Thoracic aorta (tissue), 2 donors: ENCODE measurements at places on chromosomes 4 and X.

DNA sequence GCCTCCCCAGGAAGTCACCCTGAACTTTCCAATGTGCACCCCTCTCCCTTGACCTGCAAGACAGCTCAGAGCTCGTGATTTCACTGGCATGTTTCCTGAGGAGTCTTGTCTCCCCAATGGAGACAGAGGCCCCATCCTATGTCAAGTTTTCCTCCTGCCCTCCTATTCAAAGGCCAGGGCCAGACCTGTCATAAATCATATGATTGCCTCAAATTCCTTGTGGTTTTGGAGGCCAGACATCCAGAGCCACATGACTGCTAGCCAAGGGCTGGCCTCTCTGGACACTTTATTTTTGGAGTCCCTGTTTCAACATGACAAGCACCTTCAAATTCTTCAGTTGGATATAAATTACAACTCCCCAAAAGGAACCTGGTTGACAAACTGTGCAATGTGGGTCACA lies 76.0 kb upstream of the TFDP3 start:
- no peak for DNase-seq

DNA sequence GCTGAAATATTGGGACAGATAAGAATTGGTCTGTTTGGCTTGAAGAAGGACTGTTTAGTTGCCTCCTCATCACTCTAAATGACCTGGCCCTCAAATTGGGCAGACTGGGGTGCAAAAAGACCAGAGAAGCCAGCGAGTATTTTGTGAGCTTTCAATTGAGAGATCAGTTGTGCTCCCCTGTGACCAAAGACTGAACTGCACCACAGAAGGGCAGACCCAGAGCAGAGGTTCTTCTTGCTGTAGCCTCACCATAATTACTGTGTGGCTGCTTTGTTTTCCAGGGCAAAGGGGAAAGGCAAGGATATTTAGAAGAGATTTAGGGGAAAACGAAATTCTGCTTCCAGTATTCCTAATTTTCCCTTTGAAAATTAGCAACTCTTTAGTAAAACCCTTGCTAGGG lies 104.0 kb upstream of the MBNL3 start:
- DNase-seq, result no peak

- no peak for DNase-seq
Measured at GRCh38 chr4:169566021-169566818, 46.2 kb downstream of the NEK1 start.

- no peak for DNase-seq
Measured at GRCh38 chr4:651884-652642, 22.0 kb downstream of the ATP5ME start.

DNA sequence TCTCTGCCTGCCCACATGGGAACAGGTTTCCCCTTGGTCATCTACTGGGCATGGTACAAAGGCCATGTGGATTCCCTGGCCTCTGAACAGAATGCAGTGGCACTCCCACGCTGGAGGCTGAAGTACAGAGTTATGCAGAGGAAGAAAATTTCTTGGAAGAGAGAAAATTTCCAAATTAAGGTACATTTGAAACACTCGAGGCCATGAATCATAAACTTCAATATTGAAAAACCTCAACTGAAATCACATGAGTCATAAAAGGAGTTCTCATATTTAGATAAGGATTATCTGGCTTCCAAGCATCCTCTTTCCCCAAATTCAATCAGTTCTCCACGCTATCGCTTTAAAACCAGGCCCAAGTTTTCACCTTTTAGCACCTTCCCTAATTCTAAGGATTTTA lies 28.1 kb upstream of the TXK start:
- no peak for DNase-seq

DNA sequence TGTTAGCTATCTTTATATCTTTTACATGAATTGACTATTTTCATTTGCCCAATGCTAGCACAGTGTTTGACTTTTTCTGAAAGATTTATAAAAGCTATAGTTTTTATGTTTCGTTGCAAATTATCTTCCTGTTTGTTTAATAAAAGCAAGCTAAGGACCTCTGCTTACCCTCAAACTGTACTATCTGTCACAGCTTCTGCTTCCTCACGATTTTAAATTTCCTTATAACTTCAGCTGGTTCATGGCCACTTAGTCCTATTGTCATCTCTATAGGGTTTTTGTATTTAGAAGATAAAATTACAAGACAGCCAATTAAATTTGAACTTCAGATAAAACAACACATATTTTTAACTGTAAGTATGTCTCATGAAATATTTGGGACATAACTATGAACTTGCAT lies 494.0 kb downstream of the PDGFC start:
- no peak for DNase-seq

DNA sequence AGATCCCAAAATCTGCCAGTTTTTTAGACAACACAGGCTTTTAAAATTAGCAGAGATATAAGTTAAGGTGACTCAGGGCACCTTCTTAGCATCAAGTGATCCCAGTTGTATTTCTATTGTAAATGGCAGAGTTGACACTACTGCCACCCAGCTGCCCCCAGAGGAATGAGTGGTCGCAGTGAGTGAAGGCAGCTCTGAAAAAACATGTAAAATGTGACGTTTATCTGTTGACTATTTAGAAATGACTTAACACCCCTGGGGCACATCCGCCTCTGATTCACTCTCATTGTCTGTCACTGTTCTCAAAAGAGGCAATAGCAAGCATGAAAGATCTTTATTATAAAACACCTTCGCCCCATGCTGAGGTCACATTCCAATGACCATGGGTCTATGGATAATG lies 592.4 kb downstream of the ACTRT1 start:
- no peak for DNase-seq

DNA sequence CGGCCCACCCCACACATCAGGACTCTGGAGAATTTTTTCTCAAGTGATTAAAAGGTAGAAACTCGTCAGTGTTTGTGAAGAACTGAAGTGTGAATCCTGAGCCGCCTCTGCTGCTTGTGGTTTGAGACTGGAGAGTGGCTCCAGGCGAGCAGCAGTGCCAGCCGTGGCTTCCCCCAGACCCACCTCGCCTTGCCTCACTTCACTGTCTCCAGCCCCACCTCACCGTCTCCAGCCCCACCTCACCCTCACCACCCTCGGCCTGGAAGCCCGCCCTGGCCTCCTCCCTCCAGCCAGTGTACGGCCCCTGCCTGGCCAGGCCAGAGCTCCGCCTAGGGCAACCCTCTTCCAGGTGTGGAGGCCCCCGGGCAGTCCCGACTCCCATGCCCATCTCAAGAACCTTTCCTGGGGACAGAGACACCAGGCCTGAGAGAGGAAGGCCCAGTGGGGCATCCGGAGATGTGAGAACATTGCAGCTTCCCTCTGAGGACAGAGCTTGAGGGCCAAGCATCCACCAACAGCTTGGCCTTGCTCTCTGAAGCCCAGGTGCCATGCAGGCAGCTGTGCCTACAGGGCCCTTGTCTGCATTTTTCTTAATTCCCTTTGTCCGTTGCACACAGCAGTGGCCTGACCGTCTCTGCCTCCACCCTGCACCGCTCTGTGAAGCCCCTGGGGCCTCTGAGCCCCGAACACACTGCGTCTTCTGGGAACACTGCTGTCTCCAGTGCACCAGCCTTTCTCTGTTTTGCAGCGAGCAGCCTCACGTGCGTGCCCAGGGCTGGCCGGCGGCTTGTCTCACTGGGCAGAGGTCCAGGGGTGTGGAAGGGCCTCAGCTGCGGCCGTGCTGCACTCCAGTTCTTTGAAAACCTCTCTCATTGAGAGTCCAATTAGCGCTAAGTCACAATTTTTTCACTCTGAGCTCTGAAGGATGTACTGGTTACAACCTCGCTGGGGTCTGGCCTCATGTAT lies 13.8 kb downstream of the SH3BP2 start:
- no peak for DNase-seq

DNA sequence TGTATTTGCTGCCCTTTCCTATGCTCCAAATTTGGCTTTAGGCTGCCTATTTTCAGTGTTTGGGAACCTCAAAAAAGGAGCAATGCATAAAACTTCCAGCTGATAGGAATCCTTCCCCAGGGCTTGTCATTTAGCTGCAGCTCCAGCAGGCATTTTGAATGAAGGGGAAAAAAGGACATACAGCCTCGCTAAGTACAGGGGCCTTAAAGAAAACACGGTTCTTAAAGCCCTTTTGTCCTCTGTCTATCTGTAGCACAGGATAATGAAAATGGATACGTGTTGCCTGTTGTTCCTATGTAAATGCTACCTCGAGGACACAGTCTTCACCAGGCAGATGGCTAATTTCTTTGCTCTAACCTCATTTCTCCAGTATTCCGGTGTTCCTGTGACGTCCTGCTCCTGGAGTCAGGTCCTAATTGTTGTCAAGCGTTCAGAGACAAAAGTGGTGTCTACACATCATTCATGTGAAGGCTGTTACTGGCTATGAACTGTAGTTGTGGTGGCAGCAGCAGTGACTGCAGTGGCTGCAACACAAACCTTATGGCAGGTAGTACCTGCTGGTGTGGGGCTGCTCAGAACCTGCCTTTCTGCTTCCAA lies 117.4 kb downstream of the MGST2 start:
- DNase-seq, result no peak

DNA sequence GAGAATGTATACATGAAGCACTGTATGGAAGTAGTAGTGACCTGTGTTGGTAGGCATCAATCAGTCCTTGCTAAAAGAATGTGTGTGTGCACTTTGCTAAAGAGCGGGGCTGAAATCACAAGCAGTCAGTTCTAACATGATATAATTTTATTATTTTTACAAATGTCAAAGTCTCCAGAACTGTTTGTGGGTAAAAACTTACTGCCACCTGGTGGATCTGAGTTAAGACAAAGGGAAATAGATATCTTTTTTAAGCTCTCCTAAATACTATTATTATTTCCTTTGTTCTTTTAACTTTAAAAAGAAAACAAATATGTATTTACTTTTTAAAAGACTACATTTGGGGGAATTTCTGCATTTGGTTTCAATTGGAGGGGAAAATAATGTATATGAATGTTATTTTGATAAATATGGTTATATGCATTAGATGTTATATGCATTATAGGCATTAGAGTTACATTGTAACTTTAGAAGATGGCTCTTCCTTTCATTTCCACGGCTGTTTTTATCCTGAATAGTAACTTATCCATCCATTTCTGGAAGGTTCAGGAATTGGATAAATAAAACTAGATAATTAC lies 7.8 kb upstream of the CLOCK start:
- DNase-seq, result no peak

DNA sequence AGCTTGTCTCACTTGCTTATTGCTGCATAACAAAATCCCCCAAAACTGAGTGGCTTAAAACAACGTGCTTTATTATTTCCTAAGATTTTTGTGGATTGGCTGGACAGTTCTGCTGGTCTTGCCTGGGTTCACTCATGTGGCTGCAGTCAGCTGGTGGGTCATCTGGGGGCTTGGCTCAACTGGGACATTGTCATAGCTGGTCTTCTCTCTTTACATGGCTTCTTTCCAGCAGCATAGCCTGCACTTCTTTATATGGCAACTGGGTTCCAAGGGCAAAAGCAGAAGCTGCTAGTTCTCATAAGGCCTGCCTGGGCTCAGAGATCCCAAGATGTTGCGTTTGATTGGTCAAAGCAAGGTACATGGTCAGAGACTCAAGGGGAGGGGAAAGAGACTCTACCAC lies 33.7 kb upstream of the STAG2 start:
- DNase-seq, result no peak

DNA sequence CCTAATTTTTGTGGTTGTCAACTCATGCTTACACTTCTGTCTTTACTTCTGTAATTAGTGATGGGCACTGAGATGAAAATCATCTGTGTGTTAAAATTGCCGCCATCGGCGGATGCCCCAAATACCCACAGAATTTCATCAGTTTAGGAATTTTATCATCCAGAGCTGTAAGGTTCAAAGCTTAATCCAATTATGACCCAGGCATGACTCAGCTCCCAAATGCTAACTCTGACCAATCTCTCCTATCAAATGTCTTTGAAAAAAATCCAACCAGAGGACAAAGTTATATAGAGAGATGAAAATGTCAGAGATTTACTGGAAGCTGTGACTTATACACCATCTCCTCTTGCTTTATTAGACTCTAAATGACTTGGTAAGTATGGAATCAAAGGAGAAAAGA lies 1048.7 kb upstream of the PRKX start:
- no peak for DNase-seq

- no peak for DNase-seq
Measured at GRCh38 chrX:118682258-118683014, 45.0 kb upstream of the IL13RA1 start.

- DNase-seq, result no peak
Measured at GRCh38 chrX:134551376-134552048, 91.5 kb downstream of the HPRT1 start.

DNA sequence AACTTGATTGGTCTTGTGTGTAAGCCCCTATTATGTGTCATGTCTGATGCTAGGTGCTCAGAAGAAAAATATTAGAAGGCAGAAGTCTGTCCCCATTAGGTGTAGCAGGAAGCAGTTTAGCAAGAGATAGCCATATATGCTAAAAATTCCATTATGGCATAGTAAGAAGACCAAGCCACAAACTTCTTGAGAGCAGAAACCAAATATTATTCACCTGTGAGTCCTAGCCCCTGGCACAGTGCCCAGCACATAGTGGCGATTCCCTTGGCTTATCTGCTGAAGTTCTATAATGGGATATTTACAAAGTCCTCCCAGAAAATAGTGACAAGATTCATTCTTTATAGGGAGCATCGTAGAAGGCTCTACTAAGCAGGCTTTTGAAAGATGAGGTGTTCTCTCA lies 174.4 kb downstream of the RAB28 start:
- DNase-seq, result no peak

GRCh38 chr4:180436361-180436760 lies 1806.8 kb upstream of the TENM3 start:
- DNase-seq, result no peak

GRCh38 chr4:7297374-7297773 lies 105.0 kb downstream of the SORCS2 start:
- DNase-seq, result no peak

DNA sequence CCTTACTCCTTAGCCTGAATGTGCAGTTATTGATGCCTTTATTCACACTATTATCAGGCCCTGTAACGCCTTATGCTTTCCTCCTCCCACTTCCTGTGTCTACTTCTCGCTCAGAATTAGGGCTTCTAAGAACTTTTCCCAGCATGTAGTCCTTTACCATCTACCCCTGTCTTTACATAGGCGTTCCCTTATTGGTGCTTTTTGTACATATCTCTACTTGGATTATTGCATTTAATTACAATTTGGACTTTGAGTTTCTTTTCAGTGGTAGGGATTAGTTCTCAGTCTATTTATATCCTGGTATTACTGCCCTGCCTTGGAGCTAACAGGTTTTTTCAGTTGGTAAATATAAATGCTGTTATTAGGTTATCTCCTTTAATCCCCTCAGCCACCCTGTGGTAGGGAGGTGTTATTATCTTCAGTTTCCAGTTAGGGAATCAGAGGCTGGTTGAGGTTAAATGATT lies 84.0 kb downstream of the RBPJ start:
- DNase-seq, result no peak

- no peak for DNase-seq
Measured at GRCh38 chr4:56315543-56315942, 71.7 kb downstream of the AASDH start.

DNA sequence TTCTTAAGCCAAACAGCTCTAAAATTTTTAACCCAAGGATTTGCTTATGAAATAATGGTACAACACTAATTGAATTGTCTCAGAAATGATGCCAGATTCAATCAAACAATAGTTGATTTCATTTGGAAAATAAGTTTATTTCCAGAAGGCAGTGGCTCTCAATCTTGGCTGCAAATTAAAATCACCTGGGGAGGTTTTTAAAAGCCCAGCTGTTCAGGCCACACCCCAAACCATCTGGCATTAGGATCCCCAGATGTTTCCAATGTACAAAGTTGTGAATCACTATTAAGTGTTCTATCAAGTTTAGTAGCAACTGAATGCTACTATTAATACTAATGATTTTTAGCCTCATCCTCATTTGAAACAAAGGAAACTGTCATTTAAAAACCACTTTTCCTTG lies 22.2 kb downstream of the TMEM184C start:
- no peak for DNase-seq

GRCh38 chrX:110286106-110286505 lies 31.8 kb downstream of the AMMECR1 start:
- DNase-seq, result no peak
